Stimulated activated CD8-positive, alpha-beta memory T cell treated with anti-CD3 and anti-CD28 coated beads, Interleukin-15, amount 100 ng/mL, for 48 hours (primary cell): ENCODE measurements at places on chromosomes 5 and 9.

DNA sequence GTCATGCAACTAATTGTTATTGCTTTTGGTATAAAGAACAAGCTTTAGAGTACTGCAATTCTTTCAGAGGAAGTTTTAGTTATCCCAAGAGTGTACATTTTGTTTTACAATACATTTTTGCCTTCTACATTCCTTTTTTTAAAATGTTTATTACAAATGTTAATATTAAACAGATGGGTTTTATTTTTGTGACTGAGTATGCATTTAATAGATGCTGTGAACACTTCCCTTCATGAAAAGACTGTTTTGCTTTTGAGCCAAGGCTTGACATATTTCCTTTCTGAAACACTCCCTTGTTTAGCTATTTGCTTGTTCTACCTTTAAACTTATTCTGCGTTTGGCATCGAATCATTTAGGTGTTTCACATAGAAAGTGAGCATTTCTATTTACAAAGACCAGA lies 14.8 kb upstream of the ZNF474 start:
- no peak for DNase-seq

- no peak for DNase-seq
Measured at GRCh38 chr5:145946112-145946861, 9.9 kb downstream of the SH3RF2 start.

- no peak for DNase-seq
Measured at GRCh38 chr9:123925819-123926218, 4.1 kb downstream of the DENND1A start.

- DNase-seq, result no peak
Measured at GRCh38 chr9:103444176-103444575, 449.0 kb downstream of the CYLC2 start.

- peak; percentile 12 for DNase-seq
Measured at GRCh38 chr5:43555895-43556606, 826 bp downstream of the PAIP1 start.

- DNase-seq, result no peak
Measured at GRCh38 chr5:102789469-102789868, 34.4 kb downstream of the PAM start.

DNA sequence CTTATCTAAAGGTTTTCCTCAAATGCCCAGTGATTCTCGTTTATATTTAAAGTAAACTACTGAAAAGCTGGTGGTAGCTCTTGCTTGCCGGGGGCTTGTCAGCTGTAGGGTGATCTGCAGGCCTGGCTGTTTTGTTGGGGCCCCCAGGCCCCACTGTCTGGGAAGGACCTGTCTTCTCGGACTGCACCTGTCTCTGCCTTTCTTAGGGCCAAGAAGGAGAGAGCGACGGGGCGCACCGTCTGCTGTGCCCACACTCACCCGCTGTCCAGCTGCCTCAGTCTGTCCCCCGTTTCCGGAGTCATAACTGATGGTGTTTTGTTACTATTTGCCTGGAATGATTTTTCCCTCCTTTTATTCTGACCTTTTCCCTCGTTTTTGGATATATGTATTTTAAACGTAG lies 94.1 kb upstream of the CACNA1B start:
- DNase-seq, result no peak

DNA sequence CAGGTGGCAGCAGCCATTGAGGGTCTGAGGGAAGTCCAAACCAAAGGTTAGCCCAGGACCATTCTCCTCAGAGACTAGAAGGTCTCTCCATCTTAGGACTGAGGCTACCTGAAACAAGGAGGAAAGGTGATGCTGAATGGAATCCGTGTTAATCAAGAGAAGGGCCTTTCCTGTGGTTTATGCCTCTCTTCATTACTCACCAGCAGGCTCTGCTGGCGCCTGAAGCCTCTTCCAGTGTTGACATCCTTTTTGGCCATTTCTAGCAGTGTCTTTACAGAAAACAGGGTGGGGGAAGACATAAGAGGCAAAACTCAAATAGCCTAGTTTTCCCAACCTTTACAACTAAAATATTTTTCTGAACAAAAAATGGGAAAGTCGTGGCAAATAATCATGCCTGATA lies 98.0 kb downstream of the ENC1 start:
- no peak for DNase-seq

DNA sequence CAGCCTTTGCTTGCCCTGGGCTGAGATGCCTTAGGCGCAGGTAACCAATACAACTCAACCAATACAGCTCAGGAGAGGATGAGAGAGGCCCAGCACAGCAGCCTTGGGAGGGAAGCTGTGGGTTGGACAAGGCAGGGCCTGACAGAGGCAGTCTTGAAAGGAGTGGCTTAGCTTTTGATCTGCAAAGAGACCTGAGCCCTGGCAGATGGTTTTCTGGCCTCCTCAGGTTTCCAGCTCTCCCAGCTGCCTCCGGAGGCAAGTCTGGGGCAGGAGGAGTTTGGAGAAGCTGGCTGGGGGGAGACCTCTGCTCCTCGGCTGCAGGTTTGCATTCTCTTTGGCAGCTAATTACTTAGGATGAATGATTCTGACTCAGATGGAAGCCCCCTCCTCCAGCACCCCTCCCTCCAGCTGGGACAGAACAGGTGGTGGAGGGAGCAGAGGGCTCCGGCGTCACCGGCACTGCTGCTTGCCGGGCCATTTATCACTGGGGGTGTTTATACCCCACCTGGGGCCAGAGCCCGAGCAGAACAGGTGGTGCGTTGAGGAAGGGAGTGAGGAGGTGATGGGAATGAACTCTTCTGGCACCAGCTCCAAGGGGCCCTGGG lies 50.8 kb downstream of the TSPAN17 start:
- no peak for DNase-seq

- no peak for DNase-seq
Measured at GRCh38 chr5:38341641-38342040, 83.3 kb downstream of the EGFLAM start.

DNA sequence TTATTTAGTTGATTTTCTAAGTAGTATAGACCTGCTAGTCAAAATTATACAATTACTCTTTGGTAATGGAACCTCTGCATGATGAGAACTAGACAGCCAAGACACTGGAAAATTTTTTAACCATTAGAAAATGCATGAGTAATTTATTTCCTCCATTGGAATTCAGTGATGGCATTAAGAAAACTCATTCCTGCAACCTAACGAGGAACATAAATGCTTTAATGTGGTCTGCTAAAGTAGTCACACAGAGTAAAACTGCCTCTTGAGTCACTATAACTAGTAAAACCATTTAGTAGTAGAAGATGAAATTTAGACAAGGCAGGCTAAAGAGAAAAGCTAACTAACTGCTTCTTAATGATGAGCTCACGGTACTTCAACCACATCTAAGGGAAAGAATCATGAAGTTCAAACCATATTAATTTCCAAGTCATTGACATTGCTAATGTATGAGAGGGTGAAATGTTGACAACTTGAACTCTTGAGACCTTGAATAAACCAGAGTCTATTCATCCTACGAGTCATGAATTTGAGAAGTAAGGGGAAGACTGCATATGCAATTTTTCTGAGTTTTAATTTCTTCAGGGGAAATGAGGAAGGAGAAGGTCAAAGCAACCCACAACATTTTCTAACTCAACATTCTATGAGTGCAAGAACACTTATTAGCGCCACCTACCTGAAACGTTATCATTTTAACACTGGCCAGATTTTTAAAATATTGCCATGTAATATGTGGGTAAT lies 74.4 kb downstream of the GLIS3 start:
- no peak for DNase-seq

- DNase-seq, result no peak
Measured at GRCh38 chr5:94700592-94700991, 82.1 kb downstream of the SLF1 start.

DNA sequence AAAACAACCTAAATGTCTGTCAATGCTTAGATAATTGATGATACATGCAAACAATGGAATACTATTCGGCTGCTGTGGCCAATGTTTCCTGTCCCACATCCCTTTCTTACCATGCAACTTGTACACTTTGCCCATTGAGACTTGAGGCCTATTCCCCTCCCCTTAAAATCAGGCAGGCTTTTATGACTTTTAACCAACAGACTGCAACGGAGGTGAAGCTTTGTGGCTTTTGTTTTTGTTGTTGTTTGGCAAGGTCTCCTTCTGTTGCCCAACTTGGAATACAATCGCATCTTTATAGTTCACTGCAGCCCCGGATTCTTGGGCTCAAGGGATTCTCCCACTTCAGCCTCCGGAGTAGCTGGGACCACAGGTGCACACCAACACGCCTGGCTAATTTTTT lies 5.8 kb upstream of the SLC26A2 start:
- no peak for DNase-seq

DNA sequence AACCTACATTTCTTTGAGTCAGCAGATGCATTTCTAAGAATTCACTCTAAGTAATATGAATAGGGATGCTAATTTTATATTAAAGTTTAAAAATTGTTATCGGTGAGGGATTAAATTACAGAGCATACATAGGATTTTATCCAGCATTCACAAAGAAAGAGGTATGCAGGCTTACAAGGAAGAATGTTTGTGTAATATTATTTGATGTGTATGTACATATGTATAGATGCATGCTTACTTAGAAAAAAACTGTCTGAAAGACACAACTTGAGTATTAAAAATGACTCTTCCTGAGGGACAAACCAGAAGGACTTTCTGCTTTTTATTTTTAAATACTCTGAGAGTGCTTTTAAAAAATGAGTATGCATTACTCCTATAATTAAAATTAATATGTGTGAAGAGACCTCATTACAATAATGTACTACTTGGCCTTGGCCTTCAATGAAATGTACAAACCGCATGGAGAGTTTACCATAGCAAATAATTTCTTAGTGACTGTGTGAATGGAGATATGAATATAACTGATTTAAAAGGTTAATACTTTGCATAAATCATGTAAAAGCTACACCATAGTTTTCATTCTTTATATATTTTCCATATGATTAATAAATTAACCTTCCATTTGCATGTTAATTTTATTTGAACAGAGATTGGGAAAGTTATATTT lies 77.0 kb downstream of the GDA start:
- DNase-seq, result no peak

DNA sequence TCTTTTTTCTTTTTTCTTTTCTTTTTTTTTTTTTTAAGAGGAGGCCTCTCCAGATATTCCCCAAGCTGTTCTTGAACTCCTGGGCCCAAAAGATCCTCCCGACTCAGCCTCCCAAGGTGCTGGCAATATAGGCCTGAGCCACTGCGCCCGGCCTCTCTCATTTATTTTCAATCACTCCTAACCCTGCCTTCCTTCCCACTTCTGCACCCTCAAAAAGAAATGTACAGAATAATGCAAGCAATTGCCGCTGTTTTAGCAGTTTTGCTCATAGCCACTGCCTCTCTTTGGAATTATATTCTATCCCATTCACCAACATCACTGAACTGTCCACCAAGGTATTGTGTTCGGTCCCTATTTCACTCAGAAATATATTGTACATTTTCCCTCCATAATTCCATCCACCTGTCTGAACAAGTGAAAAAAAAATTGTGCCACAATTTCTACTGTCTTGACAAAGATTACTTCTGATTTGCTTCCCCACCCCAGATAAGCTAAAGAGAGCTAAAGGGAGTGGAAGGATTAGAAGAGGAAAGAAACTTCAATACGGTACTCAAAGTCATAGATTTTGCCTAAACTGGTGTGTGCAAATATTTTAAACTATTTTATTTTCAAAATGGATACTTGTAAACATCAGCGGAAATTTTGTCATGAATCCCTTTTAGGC lies 1.9 kb downstream of the FNBP1 start:
- DNase-seq, result no peak

GRCh38 chr5:125311743-125312142 lies 565.3 kb upstream of the ZNF608 start:
- DNase-seq, result no peak

DNA sequence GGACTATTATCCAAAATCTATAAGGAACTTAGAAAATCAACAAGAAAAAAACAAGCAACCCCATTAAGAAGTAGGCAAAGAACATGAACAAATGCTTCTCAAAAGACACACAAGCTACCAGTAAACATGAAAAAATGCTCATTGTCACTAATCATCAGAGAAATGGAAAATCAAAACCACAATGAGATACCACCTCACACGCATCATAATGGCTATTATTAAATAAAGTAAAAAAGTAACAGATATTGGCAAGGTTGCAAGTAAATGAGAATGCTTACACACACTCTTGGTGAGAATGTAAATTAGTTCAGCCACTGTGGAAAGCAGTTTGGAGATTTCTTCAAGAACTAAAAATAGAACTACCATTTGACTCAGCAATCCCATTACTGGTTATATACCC lies 167.0 kb upstream of the DMRTA1 start:
- DNase-seq, result no peak
